ENCODE measurements at places on chromosomes 4 and X. TPM values are rescaled to one million over a fixed set of nuclear protein-coding genes. Genes with fewer than 3 reads are reported as not detected.

- no peak for DNase-seq
These were observed 44.7 kb downstream of the EVC start for GRCh38 chr4:5755679-5756078.

DNA sequence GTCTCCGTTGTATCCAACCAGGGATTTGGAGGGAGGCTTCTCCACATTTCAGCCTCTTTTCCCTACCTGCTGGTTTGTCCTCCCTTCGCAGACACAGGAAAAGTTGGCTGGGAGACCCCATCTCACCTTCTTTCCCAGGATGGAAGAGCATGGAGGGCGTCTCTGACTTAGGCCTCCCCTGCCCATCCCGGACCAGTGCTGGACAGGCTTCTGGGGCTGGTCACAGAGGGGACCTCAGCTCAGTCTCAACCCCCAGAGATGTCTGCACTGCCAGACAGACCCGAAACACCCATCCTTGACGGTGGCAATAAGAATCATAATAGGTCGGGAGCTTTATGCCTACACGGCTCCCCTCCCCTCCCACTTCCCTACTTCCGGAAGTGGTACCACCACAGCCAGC is 1.6 kb downstream of the WFS1 start:
- no peak for DNase-seq

DNA sequence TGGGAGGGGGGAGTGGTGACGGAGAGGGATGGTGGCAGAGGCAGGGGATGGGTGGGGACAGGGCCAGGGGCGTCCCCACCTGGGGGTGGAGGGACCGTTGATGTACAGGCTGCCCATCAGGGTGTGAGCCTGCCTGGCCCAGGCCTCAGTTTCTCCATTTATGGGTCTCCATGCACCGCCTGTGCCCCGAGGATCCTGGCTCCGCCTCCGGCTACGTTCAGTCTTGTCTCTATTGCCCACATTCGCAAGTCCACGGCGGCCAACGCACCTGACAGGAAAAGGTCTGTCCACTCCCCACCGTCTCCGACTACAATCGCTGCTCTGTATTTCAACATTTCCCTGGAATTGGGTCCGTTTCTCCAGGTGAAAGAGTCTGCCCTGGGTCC is 96.3 kb upstream of the NKX1-1 start:
- no peak for DNase-seq

DNA sequence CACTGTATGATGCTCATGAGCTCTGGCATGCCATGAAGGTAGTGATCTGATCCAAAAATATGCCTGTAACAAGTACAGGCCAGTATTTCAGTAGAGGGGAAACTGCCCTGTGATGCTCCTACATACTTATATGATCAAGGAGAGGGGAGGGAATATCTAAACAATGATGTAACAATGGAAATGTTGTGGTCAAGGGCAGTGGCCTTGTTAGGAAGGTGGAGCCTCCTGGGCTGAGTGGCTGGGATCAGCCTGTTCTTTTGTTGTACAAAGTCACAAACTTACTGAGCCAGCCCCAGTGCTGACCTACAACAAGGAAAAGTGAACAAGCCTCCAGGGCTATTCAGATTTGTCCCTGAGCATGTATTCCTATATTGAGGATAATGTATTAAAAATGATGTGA is 70.3 kb downstream of the ANXA10 start:
- DNase-seq, result no peak

GRCh38 chrX:154607370-154607769 is 11.7 kb downstream of the CTAG1B start:
- no peak for DNase-seq

DNA sequence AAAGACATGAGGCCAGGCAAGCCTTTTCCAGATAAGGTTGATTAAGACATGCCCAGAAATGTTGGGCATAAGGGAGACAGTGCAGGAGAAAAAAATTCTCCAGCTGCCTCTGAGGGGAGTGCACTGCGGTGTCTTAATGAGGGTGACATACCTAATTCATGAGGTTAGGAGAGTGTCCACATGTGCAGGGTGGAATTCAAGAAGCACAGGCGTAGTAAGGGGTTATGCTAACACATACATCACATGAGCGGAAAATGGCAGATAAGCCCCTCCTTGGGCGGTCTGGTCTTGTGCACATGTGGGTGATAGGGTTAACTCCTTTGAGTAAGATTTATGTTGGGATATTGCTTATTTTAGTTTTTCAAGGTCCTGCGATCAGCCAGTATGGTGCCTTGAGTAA is 122.4 kb downstream of the PHKA2 start:
- no peak for DNase-seq

GRCh38 chrX:39574178-39574577 is 523.6 kb downstream of the BCOR start:
- no peak for DNase-seq

GRCh38 chr4:144645631-144646522 is at the start of gene HHIP:
HHIP (plus strand) TSS chr4:144646156; CDS start chr4:144646676, 520 bp downstream.
- DNase-seq, result peak; percentile 55

DNA sequence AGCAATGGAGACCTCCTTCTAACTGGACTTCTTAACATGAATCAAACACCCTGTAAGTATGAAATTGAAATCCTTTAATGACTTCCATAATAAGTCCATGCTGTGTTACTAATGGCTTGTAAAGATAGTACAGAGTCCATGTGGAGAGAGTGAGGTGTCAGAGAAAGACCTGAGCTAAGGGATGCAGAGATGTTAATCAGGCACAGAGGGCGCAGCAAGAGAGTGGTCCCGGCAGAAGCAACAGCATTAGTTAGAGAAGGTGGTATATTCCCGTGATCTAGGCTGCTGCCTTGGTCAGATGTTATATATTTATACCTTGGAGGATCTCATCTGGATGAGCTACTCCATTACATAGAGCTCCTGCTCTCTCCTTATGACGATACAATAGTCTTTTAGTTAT is 295.3 kb downstream of the LDB2 start:
- DNase-seq, result no peak

GRCh38 chr4:128776794-128777216 is 32.7 kb upstream of the JADE1 start:
- no peak for DNase-seq

- no peak for DNase-seq
These were observed 314.7 kb downstream of the LDB2 start for GRCh38 chr4:16583764-16584163.

GRCh38 chr4:3851211-3851610 is 85.0 kb downstream of the ADRA2C start:
- no peak for DNase-seq

The FRAS1 gene
- total RNA-seq, result 7.0 TPM

The STOX2 gene
- 42.3 TPM for total RNA-seq

The ZNF81 gene
- total RNA-seq, result 13.7 TPM

The MAGEE1 gene
- total RNA-seq, result 12.6 TPM

Data from occipital lobe (tissue), 3 donors.